Stimulated activated CD4-positive, alpha-beta T cell treated with anti-CD3 and anti-CD28 coated beads, Interleukin-15, amount 100 ng/mL, for 1 hour (primary cell): ENCODE measurements at places on chromosomes 2 and 18.

DNA sequence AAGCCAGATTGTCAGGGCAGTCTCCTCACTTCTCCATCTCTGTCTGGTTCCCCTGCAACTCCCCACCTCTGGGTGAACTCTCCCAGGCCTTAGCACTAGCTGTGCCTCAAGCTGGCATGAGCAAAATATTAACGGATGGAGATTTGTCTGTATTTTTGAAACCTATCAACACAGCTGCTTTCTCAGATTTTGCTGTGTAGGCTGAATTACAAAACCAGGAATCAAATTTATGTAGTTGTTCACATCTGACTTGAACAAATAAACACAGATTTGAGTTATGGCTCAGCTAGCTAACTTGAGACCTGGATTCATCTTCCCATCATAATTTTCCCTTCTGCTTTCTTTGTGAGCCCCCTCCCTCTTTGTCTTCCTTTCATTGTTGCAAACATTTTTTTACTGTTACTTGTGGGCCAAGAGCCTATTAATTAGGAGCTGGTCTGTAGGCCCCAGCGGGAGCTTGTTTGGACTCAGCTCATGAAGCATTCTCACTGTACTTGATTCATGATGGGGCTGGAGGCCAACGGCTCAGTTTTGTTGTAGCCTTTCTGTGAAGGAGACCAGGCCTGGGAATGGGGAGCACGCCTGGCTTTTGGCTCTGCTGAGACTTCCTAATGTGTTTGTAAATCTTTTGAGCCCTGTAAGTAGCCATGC is 164.1 kb upstream of the GATA6 start:
- DNase-seq: no peak

- DNase-seq: no peak
Measured at GRCh38 chr2:45755585-45756335, 104.3 kb downstream of the PRKCE start.

GRCh38 chr2:177523781-177524180 is 131.2 kb downstream of the AGPS start:
- DNase-seq: no peak

DNA sequence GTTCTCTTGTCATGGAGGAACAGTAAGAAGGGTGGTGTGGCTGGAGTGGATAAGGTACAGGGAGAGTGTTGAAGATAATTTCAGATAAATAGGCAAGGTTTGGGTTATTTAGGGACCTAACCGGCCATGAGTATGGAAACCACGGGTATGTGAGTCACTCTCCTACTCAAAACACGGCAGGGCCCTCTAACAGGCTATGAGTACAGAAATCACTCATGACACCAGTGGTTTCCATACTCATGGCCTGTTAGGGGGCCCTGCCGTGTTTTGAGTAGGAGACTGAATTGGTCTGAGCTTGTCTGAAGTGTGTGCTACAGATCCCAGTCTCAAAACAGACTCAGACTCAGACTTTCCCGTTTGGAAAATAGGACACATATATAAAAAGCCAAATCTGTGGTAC is 428.4 kb upstream of the HNMT start:
- no peak for DNase-seq

- DNase-seq: no peak
Measured at GRCh38 chr2:108414256-108414876, 34.6 kb upstream of the GCC2 start.

GRCh38 chr2:143123911-143124310 is 5.3 kb upstream of the ARHGAP15 start:
- no peak for DNase-seq
